Panc1 (cell line): ENCODE measurements at places on chromosomes 2 and 18.

DNA sequence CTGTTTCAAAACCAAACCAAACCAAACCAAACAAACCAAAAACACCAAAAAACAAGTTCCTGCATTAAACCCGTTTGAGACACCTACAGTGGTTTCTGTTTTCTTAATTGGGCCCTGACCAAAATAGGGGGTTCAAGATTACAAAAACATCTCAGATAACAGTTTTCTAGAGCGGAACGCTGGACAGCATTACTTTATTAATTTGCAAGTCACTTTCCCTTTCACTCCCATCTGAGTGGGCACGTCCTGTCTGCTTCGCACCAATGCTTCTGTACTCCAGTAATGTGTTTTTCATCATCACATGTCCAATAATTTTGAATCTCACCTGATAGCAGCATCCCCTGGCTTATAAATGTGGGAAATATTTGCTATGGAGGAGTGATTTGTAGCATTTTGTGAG lies 11.7 kb upstream of the MYO1B start:
- DNase-seq, result no peak

GRCh38 chr18:79107886-79108285 lies 38.7 kb downstream of the ATP9B start:
- no peak for DNase-seq

DNA sequence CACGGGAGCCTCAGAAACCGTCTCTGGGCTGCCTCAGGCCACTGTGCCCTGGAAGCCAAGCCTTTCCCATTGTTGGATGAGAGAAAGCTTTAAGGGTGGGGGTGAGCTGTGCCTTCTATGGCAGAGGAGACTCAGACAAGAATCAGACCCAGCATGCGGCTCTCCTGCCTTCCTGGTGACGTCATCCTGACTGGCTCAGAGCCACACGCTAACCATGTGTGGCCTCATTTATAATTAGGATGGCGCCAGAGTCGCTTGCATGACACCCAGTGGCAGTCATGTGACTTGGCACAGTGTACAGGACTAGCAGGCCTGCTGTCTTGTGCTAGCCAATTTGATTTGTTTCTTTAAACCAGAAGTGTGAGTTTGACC lies 99.1 kb downstream of the SH3BP4 start:
- no peak for DNase-seq

DNA sequence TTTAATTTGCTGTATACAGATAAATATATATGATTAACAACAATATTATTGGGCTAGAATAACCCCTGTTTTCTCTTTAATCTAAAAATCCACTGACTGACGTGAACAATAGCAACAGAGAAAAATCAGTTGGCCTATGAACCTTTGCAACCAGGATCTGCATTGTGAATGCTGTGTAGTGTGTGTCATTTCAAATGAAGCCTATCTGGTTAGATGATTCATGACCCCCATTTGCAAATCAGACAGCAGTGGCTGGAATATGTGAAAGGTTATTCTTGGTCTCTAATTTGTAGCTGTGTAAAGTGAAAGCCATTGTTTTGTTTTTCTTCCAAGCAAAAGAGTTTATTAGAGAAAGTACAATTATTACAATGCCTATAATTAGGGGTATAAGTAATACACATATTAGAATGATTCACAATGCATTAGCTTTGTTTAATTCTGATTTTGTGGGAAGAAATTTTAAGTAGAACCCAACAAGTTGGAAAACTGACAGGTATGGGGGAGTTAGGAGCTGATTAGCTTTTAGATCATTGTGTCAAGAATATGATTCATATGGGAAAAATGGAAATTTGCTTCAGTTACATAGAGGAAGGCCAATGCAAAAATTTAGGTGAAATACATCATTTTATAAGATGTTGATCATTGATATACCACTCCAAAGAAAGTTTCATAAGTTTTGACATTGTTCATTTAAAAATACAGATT lies 1362.2 kb upstream of the TMEFF2 start:
- no peak for DNase-seq

DNA sequence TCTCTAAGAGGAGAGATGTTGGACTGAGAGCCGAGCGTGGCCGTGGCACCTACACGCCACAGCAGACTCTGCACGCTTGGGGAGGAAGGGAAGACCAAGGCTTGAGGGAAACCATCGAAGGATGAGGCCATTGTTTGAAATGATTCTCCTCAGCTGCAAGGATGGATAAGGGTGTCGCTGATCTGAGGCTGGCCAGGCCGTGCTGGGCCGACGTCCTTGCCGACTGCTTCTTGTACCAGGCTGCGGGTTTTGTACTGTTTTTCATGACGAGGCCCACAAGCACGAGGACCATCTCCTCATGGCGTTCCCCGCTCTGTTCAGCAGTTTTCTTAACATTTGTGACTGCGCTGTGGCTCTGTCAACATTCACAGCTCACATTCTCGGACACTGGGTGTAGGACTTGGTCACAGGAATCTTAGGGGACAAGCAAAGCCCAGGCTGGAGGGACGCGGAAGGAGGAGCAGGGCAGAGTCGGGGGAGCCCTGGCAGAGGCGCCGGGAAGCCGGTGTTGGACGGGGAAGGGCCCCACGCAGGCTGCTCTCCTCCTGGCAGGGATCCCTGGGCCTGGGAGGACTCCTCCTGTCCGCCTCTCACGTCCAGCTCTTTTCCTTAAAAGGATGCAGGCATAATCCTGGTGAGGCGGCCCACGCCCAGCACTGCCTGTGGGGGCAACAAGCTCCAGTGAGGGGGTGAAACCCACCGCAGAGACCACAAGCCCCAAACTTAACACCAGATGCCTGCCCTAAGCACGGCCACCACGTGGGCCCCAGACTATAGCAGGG lies 259.0 kb upstream of the SALL3 start:
- DNase-seq, result no peak
